ENCODE measurements at places on chromosomes 2 and 18. TPM values are rescaled to one million over a fixed set of nuclear protein-coding genes. Genes with fewer than 3 reads are reported as not detected.

Gene RBM43
- 3.5 TPM for total RNA-seq

- no peak for DNase-seq
These were observed 29.4 kb upstream of the NOTO start for GRCh38 chr2:73172963-73173362.

DNA sequence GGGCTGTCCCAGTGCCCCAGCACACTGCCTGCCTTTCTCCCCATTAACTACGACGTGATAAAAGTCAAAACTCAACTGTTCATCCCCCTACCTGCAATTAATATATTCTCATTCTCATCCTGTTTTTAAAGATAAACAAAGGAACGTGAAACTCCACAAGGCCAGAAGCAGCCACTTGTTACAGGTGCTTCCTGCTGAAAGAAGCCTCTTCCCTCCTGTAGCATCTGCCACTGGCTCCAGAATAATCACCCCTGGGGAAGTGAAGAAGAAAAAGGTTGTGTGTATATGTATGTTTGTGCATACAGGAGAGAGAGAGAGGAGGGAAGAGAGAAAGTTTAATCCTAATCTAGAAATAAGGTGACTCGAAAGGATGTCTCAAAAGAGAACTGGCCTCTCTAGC, 27.1 kb downstream of the KIAA2012 start:
- DNase-seq, result no peak

GRCh38 chr2:4020649-4021048, 317.3 kb downstream of the DCDC2C start:
- no peak for DNase-seq

DNA sequence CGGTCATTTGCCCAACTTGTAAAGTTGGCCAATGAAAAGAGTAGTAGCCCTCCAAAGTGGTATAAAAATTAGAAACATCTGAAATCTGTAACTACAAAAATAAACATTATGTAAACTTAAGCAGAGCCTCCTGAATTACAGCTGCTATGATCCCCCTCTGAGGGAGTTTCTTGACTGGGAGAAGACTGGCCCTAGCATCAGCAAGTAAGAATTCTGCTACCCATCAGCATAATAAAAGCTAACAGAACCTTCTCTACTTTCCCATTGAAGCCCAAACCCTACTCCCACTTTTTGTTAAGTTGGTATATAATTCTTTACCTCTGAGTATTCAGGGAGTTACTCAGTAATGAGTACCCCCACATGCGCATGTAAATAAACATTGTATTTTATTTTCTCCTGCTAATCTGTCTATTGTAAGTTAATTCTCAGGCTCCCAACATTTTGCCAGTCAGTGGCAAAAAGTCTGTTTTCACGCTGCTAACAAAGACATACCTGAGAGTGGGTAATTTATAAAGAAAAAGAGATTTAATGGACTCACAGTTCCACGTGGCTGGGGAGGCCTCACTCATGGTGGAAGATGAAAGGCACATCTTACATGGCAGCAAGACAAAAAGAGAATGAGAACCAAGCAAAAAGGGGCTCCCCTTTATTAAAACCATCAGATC, 71.3 kb downstream of the MYL12B start:
- no peak for DNase-seq
